Uterus (tissue), 4 donors: ENCODE measurements at places on chromosomes 4 and X. TPM values are rescaled to one million over a fixed set of nuclear protein-coding genes. Genes with fewer than 3 reads are reported as not detected.
A peak's percentile ranks its signal among the peaks of the same experiment; 100 is the strongest.

DNA sequence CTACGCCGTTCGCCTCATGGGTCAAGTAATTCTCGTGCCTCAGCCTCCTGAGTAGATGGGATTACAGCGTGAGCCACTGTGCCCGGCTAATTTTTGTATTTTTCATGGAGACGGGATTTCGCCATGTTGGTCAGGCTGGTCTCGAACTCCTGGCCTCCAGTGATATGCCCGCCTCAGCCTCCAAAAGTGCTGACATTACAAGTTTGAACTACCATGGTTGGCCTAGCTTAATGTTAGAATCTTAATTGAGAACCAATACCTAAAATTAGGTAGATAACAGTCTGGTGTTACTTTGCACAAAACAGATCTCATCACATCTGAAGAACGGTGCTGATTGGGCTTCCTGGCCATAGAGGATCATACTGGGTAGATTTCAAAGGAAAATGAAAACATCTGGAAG, 184.9 kb downstream of the VEGFC start:
- no peaks in the 10 kb centered on the region for H3K27me3 ChIP-seq
- no peak overlapping the region for H3K4me3 ChIP-seq
- H3K4me1 ChIP-seq: no peaks in the 10 kb centered on the region

DNA sequence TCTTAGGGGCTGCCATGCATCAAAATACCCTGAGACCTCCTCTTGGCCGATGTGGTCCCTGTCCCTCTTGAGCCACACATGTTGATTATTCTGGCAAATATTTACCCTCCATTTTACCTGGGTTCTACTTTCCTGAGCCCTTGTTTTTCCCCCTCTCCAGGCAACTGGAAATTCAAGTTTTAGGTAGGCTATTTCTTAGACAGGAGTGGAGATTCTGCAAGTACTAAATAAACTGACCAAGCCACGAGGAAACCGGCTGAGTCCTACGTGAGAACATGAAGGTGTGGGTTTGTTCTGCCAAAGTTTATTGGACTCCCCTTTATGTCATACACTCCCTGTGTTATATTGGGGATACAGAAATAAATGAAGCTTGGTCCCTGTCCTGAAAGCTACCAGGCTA, 88.1 kb downstream of the RTL5 start:
- H3K27ac ChIP-seq: peak overlapping the region; percentile 74
- no peaks in the 10 kb centered on the region for H3K36me3 ChIP-seq
- no peak for DNase-seq
- no peaks in the 10 kb centered on the region for H3K4me1 ChIP-seq

DNA sequence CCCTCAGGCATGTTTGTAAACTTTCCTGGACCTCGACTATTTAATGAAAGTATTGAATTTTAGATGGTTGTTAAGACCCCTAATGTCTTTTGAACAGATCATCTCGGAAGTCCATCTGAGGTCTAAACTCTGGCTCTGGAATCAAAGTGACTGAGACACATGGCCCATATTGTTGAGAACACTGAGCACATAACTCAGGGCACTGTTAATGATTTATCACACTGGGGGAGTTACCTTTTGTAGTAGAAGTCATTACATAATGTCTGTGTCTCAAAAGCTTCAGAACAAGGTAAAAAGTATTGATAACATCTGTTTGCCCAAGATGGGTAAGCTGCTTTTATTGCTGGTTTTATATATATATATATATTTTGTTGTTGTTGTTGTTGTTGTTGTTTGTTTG, 103.4 kb upstream of the HS3ST1 start:
- no peaks in the 10 kb centered on the region for H3K36me3 ChIP-seq
- no peak for DNase-seq
- no peaks in the 10 kb centered on the region for H3K4me1 ChIP-seq
- no peak overlapping the region for H3K27ac ChIP-seq

GRCh38 chr4:108950158-108950915, 187.5 kb upstream of the ETNPPL start:
- H3K4me1 ChIP-seq: no peaks in the 10 kb centered on the region
- no peak overlapping the region for H3K4me3 ChIP-seq
- H3K36me3 ChIP-seq: no peaks in the 10 kb centered on the region
- no peak overlapping the region for H3K27ac ChIP-seq
- H3K27me3 ChIP-seq: no peaks in the 10 kb centered on the region

- no peaks in the 10 kb centered on the region for H3K36me3 ChIP-seq
- H3K27ac ChIP-seq: no peak overlapping the region
- H3K4me3 ChIP-seq: no peak overlapping the region
Observed at GRCh38 chr4:6262847-6263487, 6.7 kb upstream of the WFS1 start.

DNA sequence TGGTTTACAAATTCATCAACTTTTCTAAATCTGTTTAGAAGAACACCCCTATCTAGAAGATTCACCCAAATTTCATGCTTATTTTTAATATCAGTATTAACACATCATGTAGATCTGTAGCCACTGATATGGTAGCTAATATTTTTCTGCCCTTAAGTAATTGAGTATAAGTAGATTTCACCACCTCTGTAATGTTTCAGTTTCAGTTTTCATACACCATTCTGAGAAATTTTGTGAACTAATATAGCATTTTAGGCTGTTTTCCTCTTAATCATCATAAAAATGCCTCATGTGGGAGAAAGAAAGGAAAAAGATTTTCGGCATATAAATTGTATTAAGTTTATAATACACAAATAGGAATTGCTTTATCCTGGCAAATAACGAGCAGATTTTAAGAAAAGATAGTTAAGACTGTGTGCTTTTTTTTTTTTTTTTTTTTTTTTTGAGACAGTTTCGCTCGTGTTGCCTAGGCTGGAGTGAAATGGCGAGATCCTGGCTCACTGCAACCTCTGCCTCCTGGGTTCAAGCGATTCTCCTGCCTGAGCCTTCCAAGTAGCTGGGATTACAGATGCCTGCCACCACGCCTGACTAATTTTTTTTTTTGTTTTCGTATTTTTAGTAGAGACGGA, 21.4 kb upstream of the RBPJ start:
- no peak for DNase-seq
- no peak overlapping the region for H3K4me3 ChIP-seq
- no peaks in the 10 kb centered on the region for H3K4me1 ChIP-seq
- H3K27ac ChIP-seq: no peak overlapping the region
- no peaks in the 10 kb centered on the region for H3K27me3 ChIP-seq

- H3K36me3 ChIP-seq: no peaks in the 10 kb centered on the region
- no peak overlapping the region for H3K27ac ChIP-seq
- H3K27me3 ChIP-seq: no peaks in the 10 kb centered on the region
- H3K4me3 ChIP-seq: no peak overlapping the region
Observed at GRCh38 chrX:68717196-68717595, 69.7 kb downstream of the STARD8 start.

DNA sequence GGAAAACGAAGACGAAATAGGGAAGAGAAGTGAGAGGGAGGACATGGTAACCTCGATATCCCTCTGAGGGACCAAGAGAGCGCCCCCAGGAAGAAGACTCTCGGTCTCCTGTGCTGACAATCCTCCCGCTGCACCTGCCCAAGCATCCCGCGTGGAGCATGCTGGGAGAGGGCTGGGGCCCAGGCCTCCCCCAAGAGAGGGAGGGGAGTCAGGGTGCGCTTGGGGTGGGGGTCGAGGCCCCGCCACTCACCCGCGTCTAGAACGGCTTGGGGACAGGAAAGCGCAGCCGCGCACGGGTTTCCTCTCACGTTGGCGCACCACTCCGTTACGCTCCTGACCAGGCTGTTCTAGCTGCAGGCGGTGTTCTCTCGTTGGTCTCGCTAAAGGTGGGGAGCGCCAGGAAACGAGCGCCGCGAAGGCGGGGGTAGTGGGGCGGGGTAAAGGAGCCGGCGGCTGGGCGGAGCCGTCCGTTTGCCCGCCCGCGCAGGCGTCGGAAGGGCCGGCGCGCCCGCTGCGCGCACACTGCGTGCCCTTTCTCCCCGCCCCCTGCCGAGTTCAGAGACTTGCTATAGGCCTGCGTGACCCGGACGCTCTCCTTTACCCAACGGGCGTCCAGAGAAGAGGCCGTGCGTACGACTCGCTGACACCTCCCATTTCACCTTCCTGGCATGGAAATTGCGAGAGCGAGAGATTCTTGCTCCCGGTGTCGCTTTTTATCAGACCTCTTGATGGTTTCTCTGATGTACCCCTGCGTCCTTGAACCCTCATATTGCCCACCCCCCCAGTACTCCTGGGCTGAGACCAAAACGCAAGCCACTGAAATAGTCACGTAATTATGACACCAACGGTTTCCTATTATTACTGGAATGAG, at the start of gene C1GALT1C1:
Gene C1GALT1C1 (minus strand): TSS at position 388 of the 871 bp plus-strand sequence. CDS start 2,888 bp downstream, outside the sequence.
- H3K27ac ChIP-seq: peak within 1 kb of the TSS; percentile 87
- no peaks in the 10 kb centered on the region for H3K36me3 ChIP-seq
- peak; percentile 91 for DNase-seq
- no peaks in the 10 kb centered on the region for H3K27me3 ChIP-seq
- H3K4me3 ChIP-seq: peak within 1 kb of the TSS; percentile 72

GRCh38 chr4:110152386-110152785, 46.0 kb downstream of the ELOVL6 start:
- no peaks in the 10 kb centered on the region for H3K27me3 ChIP-seq
- no peaks in the 10 kb centered on the region for H3K4me1 ChIP-seq
- H3K36me3 ChIP-seq: no peaks in the 10 kb centered on the region

- no peaks in the 10 kb centered on the region for H3K36me3 ChIP-seq
- no peaks in the 10 kb centered on the region for H3K4me1 ChIP-seq
- H3K4me3 ChIP-seq: no peak overlapping the region
- H3K27ac ChIP-seq: no peak overlapping the region
Observed at GRCh38 chr4:36321176-36321575, 39.8 kb downstream of the DTHD1 start.

- H3K27ac ChIP-seq: no peak overlapping the region
- no peak for DNase-seq
- H3K4me3 ChIP-seq: no peak overlapping the region
- H3K36me3 ChIP-seq: no peaks in the 10 kb centered on the region
Observed at GRCh38 chr4:65508168-65508567, 162.1 kb downstream of the EPHA5 start.

The WDR17 gene
- 4.9 TPM for total RNA-seq

The CRLF2 gene
- total RNA-seq: not detected

The TMSB15A gene
- 0.88 TPM for total RNA-seq

The LINC00632 gene
- 38.4 TPM for total RNA-seq
